ENCODE measurements at places on chromosomes 3 and 15.

- peak; percentile 16 for DNase-seq
Observed at GRCh38 chr3:143222505-143222904, 102.9 kb downstream of the CHST2 start.

DNA sequence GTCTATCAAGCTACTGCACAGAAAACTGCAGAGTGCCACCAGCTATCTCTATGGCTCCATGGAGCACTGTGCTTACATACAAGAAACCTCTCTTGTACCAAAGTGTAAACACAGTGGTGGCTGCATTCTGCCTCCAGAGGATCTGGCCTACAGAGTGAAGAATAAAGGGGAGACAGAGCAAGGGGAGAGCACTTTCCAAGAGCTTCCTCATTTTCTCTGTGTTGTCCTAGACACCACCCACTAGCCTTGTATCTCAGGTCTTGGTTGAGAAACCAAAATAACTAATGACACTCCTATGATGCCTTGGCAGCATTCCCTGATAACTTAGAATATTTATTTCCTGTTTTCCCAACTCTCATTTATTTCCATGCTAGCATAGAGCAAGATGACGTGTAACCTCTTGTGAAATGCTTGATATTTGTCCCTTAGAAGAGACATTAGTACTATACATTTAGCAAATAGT lies 56.9 kb upstream of the PHLDB2 start:
- DNase-seq, result no peak

DNA sequence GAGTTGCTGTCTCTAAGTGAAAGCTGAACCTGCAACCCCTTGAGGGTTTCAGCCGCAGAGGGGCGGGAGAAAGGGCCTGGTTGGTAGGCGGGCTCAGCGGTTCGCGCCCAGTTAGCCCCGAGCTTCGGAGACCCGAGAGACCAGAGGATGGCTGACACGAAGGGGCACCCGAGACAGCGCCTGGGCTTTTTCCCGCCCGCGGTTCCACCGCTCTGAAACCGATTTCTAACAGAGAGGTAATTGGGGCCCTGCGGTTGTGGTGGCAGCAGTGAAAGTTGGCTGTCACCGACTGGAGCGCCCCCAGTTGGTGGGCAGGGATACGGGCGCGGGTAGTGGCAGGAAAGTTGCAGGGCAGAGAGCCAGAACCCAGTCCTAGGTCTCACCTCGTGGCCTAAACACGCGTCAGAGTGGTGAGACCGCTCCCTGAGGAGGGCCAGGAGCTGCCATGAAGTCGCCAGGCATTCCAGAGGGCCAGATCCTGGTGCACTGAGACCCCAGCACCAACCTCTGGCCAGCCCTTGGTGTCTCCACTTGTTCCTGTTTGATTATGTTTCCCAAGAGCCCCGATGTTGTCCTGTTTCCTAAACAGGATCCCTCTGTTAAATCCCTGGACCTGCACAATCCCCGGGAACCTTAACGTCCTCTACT lies 625 bp upstream of the ELL3 start:
- DNase-seq, result peak; percentile 92

DNA sequence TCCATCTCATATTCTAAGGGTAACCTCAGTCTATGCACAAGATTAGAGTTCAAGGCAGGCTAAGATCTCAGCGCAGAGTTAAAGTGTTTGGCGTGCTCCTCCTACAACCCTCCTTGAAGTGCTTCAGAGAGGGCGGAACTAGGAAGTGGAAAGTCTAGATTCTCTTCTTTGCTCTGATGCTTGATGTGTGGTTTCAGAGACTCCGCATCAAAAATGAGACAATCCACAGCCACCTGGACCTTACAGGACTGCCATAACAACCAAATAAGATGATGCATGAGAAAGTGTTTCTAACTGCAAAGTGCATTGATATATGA lies 161.3 kb upstream of the ATP11B start:
- DNase-seq, result no peak

DNA sequence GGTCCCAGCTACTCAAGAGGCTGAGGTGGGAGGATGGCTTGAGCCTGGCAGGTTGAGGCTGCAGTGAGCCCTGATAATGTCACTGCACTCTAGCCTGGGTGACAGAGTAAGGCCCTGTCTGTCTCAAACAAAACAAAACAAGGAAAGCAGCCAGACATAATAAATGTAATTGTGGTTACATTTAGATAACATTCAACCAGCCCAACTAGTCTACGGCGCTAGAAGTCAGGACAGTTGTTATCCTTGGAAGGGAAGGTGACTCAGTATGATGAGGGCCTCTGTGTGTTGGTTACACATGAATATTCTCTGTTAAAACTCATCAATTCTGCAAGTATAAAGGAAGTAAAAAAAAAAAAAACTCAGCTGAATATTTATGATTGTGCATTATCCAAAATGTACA lies 27.0 kb upstream of the CSPG5 start:
- no peak for DNase-seq

DNA sequence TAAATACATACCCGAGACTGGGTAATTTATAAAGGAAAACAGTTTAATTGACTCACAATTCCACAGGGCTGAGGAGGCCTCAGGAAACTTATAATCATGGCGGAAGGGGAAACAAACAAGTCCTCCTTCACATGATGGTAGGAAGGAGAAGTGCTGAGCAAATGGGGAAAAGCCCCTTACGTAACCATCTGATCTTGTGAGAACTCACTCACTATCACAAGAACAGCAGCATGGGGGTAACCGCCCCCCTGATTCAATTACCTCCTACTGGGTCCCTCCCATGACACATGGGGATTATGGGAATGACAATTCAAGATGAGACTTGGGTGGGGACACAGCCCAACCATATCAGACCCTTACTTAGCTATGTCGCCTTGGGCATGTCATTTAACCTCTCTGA lies 27.7 kb downstream of the SCG3 start:
- no peak for DNase-seq
